ENCODE measurements at places on chromosomes 7 and 10. TPM values are rescaled to one million over a fixed set of nuclear protein-coding genes. Genes with fewer than 3 reads are reported as not detected.

HYAL4 gene
- 2.1 TPM for total RNA-seq

CDC123 gene
- 190 TPM for total RNA-seq

DNA sequence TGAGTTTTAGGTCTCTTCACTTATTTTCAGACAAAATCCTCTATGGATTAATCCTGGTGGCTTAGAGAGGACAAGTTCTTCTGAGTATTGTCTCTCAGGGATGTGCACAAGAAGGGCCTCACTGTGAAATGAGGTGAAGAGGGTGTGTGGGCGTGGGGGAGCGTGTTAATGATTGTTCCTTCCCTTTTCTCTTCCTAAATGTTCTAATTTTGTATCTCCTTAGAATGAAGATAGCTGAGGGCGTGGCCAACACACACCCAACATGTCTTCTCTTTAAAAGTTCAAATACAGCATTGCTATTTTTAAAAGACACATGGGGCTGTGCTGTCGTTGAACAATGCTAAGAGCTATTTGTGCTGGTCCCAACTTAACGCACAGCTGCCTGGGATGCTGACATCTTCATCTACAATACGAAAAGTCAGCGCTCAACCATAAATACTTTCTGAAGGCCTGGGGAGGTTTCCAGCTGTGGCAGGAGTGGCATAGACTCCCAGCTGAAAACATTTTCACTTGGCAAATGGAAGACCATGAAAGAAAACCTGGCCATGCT is 135.9 kb downstream of the JCAD start:
- no peak for DNase-seq

DNAJC9 gene
- 50.3 TPM for total RNA-seq

TAS2R5 gene
- total RNA-seq: 0.06 TPM

DNA sequence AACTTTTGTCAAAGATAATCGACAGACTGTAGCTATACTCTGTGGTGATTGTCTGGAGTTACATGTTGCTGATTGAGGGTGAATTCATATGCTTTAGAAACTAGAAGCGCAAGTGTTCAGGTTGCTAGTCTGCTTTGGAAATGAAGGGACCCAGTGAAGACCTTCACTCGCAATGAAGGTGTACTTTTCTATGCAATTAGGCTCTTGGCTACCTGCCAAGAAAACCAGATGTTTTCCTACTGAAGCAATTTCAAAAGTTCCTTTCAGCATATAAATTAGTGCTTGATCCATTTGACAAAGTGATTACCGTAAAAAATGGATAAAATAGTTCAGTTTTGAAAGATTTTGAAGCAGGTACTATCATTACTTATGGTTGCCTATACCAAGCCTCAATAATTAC is 10.0 kb upstream of the STK31 start:
- no peak for DNase-seq

- DNase-seq: peak; percentile 8
These were observed 167.2 kb downstream of the FRMD4A start for GRCh38 chr10:14163377-14164086.

GRCh38 chr10:47137311-47137851 is 162.6 kb upstream of the GDF10 start:
- peak; percentile 75 for DNase-seq

- no peak for DNase-seq
These were observed 380.4 kb downstream of the POM121L12 start for GRCh38 chr7:53415816-53416215.

DNA sequence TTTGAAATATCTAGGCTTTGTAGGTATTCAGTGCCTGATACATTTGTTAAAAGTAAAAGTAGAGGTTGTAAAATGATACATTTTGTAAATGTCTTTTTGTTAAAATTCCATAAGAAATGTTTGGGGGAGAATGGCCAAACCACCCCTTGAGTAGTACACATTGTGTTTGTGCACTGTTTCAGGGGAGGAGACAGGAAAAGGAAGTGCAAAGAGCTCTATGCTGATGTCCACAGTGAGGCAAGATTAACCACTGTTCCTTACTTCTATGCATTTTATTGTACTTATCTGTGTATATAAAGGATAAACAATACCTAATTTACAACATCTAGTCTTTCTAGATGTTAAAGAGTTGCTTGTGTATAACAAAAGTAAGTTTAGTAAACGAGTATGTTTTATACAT is 7.4 kb upstream of the CYCS start:
- no peak for DNase-seq

DNA sequence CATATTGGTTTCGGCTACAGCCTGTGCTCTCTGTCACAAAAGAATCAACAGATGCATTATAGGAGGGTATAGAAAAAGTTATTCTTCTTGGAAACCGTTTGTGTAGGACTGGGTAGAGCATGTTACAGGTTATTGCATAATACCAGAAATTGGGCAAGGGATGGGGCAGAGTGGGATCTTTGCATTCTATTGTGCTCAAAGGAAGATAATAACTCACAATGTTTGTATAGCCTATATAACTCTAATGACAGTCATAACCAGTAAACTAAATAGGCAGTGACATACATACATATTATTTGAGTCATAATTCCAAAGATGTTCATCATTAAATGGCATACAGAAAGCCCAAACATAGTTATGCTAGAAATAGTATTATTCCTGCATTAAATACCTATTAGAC is 179.7 kb downstream of the XPNPEP1 start:
- no peak for DNase-seq

DNA sequence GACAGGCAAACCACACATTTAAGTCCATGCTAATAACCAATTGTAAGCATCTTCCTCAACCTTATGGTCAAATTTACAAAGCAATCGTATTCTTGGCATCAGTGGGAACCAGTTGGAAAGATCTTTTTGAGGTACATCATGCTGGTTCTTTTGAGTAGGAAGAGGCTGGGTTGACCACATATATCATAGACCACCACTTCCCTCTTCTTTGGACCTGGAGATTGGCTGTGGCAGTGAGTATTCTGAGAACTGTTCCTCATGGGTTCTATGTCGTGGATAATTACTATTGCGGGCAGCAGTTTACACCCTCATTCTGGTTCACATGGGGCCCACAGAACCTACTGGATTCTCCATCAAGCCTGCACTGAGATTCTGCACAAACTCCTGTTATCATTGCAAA is 35.5 kb upstream of the C1GALT1 start:
- DNase-seq: no peak

ADIRF gene
- not detected for total RNA-seq

VCL gene
- total RNA-seq: 115 TPM

GRCh38 chr7:97421307-97421930 is 303.9 kb downstream of the SDHAF3 start:
- peak; percentile 34 for DNase-seq

GRCh38 chr7:109322833-109323232 is 753.2 kb downstream of the DNAJB9 start:
- no peak for DNase-seq

DNA sequence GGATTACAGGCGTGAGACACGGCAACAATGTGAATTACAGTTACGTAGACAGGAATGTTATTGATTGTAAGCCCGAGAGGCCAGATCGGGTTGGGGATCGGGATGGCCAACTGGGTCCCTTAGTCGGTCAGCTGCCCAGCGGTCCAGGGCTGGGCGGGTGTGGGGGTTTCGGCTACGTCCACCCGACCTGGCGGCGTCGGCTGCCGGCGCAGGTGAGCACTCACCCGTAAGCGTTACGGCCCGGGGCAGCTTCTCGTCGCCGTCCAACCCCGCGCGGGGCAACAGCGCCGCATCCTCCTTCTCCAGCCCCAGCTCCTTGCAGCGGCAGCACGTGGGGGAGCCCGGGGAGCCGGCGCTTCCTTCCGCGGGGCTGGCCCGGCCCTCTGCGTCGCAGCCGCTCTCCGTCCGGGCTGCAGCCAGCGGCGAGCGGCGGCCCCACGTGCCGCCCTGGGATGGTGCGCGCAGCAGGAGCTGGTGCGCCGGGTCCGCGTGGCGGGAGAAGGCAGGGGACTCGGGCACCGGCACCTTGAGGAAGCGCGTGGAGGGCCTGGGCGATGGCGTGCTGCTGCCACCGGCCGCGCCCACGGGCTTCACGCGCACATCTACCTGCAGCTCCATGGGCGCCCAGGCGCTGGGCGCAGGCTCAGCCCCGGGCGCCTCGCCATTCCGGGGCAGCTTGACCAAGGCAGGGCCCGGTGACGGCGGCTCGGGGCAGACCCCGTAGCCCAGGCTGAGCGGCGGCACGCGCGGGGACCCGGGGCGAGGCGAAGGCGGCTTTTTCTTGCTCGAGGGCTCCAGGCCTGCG is 609 bp downstream of the KLRG2 start:
- peak; percentile 51 for DNase-seq

- no peak for DNase-seq
These were observed 3.1 kb upstream of the ABCA13 start for GRCh38 chr7:48168159-48168558.

GRCh38 chr7:108200326-108200725 is 70.2 kb upstream of the LAMB4 start:
- DNase-seq: peak; percentile 43

- no peak for DNase-seq
These were observed 32.1 kb upstream of the CALN1 start for GRCh38 chr7:72444026-72444776.

DNA sequence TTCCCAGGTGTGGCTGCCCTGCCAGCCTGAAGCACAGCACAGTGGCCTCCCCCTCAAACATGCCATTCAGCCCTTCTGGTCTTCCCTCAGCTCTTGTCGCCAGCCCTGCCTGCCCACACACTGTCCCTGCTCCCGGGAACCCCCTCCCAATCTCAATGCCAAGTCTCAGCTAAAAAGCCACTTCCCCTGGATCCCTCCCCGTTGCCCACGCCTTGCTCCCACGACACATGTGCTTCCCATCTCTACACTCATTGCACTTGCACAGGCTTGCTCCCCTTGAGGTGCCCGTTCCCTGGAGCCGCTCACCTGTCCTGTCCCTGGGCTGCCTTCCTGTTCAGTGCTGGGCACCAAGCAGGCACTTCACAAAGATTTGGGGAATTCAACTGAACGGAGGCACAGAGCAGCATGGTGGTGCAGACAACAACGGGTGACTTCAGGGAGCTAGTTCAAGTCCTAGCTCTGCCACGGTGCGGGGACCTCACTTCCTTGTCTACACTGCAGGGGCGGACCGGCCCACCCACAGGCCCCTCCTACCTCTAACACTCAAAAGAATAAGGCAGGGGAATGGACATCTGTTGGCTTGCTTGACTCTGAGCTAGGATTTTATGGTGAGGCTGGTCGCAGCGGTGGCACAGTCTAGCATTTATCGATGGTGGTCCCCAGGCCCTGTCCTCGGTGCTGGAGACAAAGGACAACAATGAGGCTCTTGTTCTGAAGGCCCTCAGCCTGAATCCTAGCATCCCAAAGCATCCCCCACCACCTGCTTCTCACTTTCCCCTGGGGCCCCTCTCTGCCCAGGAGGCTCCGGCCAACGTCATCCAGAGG is 18.4 kb downstream of the RGS10 start:
- no peak for DNase-seq

GRM3 gene
- total RNA-seq: not detected

DNA sequence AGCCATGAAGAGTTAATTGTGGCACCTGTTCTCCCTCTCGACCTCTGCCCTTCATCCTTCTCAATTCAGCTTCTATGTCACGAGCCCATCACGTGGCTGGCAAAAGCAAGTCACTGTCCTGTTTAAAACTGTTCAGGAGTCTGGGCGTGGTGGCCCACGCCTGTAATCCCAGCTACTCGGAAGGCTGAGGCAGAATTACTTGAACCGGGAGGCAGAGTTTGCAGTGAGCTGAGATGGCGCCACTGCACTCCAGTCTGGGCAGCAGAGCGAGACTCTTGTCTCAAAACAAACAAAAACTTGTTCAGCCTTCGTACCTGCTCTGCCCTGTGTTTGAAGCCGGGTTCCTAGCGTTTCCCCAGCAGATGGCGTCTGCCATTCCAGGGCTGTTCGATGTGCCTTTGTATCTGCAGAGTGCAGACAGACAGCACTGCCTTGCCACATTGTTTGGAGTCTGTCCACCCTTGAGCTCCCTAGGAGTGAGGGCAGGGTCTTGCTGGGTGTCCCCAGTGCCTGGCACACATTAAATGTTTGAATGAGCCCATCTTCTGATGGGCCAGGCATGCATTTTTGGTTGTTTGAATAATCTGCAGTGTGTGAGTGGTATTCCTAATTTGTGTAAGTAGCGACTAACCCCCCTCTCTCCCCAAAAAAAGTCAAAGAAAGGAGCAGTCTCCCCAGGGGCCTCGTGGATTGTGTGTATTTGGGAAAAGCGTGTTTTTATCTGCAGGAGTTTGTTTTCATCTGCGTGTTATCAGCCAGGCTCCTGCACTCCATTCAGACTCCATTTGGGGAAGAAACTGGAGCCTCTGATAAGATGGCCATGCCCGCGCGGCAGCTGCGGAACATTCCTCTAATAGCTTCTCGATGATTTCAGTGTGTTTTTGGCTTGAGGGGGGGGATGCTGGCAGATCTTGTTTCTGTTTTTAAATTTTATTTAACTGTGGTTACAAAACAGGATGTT is 61.2 kb downstream of the DNAJB6 start:
- peak; percentile 44 for DNase-seq

GRCh38 chr10:7546385-7546967 is 120.3 kb downstream of the ITIH5 start:
- DNase-seq: peak; percentile 54

GRCh38 chr10:109587366-109587765 is 335.9 kb downstream of the XPNPEP1 start:
- DNase-seq: no peak

DNA sequence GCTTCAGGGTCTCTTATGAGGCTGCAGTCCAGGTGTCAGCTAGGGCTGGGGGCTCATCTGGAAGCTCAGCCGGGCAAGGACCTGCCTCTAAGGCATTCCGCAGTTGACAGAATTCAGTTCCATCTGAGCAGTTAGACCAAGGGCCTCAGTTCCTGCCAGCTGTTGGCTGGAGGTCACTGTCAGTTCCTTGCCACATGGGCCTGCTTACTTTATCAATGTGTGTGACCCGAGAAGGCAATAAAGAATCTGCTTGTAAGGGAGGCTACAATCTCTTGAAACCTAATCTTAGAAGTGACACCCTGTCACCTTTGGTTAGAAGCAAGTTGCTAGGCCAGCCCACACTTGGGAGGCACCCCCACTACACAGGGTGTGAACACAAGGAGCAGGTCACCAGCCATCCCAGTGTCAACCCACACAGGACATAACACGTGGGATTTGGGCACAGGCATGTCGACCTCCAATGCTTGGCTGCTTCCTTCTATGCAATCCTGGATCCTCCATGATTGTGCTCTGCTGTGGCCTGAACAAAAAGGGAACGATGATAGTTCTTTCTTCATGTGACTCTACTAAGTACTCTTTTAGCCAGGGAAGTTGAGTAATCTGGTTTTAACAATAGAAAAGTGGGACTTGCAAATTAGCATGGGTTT is 41.8 kb downstream of the MTURN start:
- DNase-seq: no peak

DNA sequence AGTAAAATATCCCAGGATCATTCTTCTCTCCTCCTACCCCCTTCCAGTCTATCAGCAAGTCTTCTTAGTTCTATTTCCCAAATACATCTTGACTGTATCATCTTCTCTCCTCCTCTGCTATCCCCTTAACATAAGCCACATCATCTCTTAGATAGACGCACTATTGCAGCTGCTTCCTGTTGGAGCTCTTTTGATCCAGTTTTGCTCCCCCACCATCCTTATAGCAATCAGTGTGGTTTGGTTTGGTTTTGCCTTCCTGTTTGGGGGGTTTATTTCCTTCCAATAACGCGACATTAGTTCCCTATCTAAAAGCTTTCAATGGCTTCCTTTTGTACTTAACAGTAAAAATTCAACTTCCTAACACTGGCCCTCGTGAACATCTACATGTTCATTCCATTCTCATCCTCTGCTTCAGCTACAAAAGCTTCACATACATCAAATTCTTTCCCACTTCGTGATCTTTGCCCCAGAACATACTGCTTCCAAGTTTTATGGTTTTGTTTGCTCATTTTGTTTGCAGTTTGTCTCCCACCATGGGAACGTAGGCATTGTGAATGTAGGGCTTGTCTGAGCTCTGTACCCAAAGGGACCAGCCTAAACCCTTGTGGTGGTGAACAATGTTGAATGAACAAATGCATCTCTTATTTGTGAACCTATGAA is 33.7 kb upstream of the PLXDC2 start:
- DNase-seq: no peak

Data from Daoy (cell line).